Peyer's patch (tissue), 4 donors: ENCODE measurements at places on chromosomes 5 and 9. TPM values are rescaled to one million over a fixed set of nuclear protein-coding genes. Genes with fewer than 3 reads are reported as not detected.

DNA sequence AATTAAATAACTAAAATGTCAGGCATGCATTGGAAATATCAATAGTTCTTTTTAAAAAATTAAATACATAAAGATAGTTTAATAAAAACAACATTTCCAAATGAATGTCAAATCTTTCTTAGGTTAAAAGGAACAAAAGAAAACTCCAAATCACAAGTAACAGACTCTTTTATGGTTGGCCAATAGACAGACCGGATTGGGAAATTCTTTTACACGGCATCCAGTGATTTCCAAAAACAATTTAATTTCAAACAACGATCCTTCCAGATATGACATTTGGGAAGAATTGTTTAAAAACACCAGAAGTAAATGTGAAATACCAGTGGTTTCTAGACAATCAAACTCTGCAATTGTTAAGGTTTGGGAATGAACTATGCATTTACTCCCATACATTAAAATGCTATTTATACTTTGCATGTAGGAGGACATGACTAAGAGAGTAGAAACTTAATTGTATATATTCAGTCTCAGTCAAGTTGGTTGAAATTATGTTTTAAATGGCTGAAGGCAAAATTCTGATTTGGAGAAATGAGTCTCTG is 32.8 kb downstream of the ZNF474 start:
- no peak for DNase-seq

DNA sequence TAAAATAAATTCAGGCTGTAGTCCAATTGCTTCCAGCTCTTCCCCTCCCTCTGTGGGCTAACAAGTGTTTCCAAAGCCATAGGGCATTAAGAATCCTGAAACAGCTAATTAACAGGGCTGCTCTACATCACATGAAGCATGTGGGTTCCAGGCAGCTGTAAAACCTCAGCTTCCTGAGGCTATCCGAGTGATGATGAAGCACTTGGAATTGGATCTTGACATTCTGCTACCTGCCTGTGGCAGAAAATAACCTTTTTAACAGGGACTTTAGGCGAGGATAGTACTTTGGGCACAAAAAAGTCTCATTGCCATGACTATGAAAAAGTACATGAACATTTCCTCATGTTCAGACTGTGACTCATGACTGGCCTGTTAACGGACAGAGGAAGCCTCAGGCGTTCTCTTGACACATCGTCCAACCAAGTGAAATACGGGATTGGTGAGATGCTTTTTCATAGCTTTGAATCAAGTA is 107.2 kb downstream of the PDE4D start:
- DNase-seq: no peak

DNA sequence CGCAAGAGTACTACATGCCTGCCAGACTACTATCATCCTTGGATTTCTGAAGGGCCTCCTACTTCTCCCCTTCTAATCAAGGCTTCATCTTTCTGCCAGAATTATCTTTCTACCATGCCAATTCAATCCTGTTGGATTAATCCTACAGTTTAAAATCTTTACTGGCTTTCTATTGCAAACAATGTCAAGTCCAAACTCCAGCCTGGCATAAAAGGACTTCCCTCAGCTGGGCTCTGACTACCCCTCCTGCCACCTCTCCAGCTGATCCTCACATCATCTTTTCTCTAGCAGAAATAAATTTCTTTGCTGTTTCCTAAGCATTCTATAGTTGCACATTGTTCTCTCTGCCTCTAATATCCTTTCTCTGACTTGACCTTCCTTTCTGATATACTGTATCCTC is 119.7 kb upstream of the RAD23B start:
- no peak for DNase-seq

The SARDH gene
- total RNA-seq: 1.2 TPM
